ENCODE measurements at places on chromosomes 6 and 20.

- DNase-seq, result peak; percentile 57
Measured at GRCh38 chr6:163860287-163861081, 446.0 kb downstream of the QKI start.

GRCh38 chr6:35046862-35047261 is 94.3 kb downstream of the TCP11 start:
- DNase-seq, result no peak

DNA sequence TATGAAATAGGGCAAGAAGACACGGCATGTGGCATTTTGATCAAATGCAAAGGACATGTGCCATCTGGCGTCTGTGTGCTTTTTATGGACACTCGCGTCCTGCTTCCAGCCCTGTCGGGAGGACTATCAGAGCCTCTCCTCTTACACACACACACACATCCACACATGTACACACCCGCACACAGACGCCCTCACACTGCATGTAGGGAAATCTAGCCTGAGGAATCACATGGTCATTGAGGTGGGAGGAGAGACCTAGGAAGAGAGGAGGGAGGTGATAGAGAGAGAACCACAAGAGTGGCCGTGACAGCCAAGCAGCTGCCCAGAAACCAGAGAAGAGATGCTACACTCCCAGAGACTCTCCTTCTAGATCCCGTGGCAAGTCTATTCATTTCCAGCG is 105.9 kb upstream of the CDYL start:
- no peak for DNase-seq

DNA sequence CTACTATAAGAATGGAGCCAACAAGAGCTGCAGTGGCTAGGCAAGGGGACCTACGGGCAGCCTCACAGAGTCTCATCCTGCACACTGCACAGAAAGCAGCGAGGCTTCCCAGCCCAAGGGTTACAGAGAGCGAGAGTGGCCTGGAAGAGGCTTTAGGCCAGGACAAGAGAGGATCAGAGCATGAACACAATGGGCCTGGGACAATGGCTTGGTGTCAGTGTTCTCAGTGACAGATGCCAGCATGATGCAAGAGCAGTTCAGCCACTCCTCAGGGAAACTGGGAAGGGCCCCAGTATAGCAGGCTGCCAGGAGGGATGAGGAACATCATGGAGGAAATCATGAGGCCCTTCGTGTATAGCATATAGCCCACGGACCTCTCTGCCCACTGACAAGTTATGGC is 108.0 kb downstream of the NUS1 start:
- DNase-seq, result no peak

All from AG20443 (cell line).